ENCODE measurements at places on chromosomes 3 and 15.

DNA sequence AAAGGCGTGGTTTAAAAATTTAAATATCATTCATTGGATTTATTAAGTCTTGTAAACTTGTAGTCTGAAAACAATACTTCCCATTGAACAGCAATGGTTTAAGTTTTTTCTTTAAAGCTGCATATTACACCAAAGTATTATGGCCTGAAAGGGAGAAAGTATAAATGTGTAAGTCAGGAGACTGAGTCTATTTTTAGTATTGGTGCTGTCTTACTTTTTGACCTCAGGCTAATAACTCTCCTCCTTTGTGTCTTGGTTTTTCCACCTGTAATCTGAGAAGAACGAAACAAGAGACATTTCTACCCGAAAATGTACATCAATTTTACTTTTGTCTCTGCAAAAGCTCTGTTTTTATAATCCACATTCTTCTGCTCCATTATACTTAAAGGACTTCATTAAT is 7.6 kb downstream of the C15orf61 start:
- DNase-seq: no peak

- DNase-seq: no peak
These were observed 8.3 kb downstream of the IL5RA start for GRCh38 chr3:3101660-3102458.

- no peak for DNase-seq
These were observed 156.9 kb downstream of the MEX3B start for GRCh38 chr15:81888748-81889484.

DNA sequence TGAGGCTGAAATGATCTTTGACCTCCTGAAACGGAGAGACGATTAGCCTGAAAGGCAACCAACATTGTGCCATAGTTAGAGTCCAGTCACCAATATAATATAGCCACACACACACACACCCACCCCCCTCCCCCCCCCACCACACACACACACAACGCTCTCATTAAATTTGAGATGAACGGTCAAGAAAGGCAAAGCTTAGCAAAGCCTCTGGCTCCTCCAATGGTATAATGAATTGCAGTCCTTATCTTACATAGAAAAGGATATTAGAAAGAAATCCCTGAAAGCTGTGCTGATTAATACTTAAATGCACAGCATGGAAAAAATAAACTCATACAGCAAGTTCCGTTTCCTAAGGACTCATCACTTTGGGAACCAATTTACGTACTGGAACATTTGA is 876 bp upstream of the ZNF385D start:
- DNase-seq: no peak

- no peak for DNase-seq
These were observed at the start of gene SCG3 for GRCh38 chr15:51681303-51681963. TSS of gene SCG3 (plus strand) at chr15:51681503. CDS start at chr15:51681756, 253 bp downstream.

GRCh38 chr15:90101130-90101968 is 919 bp downstream of the IDH2 start:
- DNase-seq: no peak

- DNase-seq: no peak
These were observed 73.0 kb downstream of the FOXP1 start for GRCh38 chr3:71510510-71510909.

DNA sequence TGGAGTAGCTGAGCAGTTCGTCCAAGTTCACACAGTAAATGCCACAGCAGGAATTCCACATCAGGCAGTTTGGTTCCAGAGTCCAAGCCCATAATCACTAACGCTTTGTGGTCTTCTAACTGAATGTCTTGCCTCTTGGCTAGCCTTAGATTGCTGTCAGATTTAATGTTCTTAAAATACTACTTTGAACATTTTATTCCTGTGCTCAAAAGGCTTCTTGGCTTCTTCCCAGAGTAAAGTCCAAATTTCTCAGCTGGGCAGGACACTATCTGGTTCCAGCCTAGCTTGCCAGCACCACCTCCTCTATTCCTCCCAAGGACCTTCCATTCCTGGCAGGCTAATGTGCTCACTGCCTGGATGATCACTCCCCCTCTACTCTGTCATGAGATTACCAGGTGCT is 256.9 kb downstream of the SQOR start:
- DNase-seq: no peak

GRCh38 chr3:128504533-128504915 is 11.5 kb upstream of the GATA2 start:
- DNase-seq: no peak

- DNase-seq: no peak
These were observed 134.0 kb downstream of the TPRA1 start for GRCh38 chr3:127456471-127457093.

GRCh38 chr3:131796558-131797198 is 238.1 kb downstream of the CPNE4 start:
- no peak for DNase-seq

DNA sequence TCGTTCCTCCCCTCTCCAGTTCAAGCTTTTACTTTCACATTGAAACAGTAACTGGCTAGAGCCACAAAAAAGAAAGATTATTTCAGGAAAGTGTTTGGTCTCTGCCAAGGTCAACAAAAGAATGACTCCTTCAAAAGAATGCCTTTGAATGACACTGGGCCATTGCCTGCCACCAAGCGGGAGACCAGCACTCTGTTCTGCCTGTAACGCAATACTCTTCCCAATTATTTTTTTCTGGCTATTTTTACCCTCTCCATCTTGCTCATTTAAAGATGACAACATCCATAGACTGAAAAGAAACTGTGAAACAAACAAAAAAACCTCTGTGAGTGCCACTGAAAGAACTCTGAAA is 37.3 kb downstream of the EHHADH start:
- DNase-seq: no peak

- DNase-seq: no peak
These were observed 50.4 kb downstream of the TFDP2 start for GRCh38 chr3:142098964-142099363.

DNA sequence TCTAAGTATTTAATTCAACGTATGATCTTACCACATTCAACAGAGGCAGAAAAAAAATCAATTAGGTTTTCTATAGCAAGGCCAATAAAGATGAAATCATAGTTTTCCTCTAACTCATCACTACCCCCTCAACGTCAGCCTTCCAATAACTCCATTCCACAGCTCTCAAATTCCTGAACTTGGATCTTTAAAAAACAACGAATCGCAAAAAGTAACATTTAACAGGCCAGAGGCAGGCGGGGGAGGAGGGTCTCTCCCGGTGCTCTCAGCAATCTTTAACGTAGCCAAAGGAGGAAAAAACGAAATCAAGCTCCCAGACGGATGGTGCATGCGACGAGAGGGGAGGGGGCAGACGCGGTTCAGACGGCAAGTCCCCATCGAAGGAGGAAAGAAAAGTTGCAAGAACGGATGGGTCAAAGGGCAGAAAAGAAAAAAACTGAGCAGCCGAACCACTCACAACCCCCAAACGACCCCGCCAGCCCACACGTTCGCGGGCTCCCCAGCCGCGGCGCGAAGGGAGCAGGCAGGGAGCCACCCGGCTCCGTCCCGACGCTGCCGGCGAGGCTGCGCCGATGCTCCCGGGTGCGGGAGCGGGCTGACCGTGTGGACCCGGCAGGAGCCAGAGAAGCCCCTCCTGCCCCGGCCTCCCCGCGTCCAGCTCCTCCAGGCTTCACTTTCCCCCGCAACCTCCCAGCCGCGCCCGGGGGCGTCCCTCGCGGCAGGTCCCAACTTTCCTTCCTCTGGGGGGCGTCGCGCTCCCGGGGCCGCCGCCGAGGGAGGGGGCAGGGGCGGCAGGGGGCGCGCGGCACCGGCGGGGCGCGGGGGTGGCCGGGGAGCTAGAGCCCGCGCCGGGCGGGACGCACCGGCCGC is 703 bp downstream of the PEAK1 start:
- no peak for DNase-seq

DNA sequence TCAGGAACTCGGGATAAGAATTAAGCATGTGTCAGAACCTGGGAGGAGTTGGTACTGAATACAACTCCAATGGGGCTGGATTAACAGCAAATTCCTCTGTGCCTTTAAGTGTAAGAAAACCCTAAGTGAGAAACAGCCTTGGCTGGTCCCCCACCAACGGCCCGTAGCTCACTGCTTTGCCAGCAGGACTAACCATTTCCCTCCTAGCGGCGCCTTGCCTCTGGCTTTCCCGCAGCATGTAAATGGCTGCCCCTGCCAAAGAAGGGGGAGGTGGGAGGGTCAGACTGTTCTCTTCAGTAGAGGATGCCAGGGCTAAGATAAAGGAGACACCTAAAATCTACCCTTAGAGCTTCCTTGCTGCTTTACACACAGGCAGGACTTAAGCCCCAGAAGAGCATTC is 51.0 kb upstream of the SH3GL3 start:
- no peak for DNase-seq

DNA sequence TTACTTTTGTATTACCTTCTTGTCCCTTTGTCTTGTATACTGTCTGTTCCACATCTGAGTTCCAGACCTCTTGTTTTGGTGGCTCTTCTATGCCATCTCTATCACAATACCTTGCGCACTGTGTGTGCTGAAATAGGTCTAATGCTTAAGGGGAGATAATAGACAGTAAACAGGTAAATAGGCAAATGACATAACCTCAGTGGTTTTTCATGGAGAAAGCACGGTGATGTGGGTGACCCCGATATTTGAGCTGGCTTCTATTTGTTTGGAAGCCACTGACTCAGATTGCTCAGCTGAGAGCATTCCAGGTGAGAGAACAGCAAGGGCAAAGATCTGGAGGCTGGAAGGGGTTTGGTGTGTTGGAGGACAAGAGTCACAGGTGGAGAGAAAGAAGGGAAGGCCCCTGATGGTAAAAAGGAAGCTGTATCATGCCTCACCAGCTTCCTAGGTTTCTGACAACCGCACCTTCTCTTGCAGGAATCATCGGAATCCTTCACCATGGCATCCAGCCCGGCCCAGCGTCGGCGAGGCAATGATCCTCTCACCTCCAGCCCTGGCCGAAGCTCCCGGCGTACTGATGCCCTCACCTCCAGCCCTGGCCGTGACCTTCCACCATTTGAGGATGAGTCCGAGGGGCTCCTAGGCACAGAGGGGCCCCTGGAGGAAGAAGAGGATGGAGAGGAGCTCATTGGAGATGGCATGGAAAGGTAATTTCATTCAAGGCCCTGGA is 795 bp downstream of the MCM2 start:
- DNase-seq: no peak

GRCh38 chr15:68414206-68414555 is 17.8 kb downstream of the ITGA11 start:
- DNase-seq: no peak

GRCh38 chr3:129519449-129519848 is 9.0 kb upstream of the RHO start:
- DNase-seq: no peak

- DNase-seq: no peak
These were observed 5.3 kb downstream of the ATP1B3 start for GRCh38 chr3:141881702-141882101.

DNA sequence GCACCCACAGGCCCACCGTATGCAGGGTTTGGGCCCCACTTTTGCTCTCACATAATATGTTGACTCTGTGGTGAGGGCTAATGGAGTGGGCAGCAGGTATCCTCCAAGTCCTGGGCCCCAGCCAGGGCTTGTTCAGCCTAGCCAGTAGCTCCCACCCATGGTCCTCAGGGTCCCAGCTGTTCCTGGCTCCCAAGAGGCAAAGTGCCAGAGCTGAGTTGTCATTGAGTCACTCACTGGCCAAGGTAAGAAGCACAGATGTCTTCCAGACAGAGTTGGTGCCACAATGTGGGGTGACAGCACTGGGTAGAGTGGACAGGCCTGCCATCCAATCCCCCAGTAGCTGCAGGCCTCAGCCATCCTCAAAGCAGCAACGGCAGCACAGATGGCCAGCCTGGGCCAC is 4.3 kb downstream of the SHF start:
- no peak for DNase-seq

DNA sequence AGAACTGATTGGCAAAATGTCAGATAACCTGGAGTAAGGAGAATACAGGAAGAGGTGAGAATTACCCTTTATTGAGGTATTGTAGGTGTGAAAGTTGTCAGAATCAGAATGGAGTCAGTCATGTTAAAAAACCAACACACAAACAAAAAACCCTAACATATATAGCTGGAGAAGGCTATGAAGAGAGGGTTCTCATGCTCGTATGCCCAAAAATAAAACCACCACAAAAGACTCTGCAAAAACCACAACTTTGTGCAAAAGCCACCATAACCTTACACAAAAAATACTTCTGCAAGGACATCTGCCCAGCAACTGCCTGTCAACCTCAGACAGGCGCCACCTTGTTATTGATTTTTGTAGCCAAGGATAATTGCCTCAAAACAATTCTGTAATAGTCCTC is 136.0 kb downstream of the CD47 start:
- DNase-seq: no peak

DNA sequence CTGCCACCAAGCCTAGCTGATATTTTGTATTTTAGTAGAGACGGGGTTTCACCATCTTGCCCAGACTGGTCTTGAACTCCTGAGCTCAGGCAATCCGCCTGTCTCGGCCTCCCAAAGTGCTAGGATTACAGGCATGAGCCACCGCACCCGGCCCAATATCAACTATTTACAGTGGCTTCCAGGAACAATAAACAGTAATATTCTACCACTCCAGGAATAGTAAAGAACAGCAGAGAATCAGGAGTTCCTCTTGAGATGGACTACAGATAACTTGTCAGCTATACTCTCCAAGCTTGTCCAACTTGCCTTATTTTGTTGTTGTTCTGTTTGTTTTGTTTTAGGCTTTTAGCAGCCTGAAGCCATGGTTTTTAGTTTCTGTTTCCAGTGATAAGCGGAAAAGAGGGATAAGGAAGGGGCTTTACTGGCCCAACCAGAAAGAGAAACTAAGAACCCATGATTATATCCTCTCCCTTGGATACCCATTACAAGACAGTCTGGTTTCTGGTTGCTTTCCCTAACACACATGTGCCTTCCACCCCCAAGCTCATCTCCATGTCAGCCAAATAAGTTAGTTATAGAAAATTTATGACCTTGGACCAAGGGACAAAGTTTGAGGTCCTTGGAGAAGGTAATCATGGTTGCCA is 36.7 kb downstream of the ARHGEF3 start:
- no peak for DNase-seq

- no peak for DNase-seq
These were observed 210.1 kb downstream of the CHST2 start for GRCh38 chr3:143329567-143330211.

DNA sequence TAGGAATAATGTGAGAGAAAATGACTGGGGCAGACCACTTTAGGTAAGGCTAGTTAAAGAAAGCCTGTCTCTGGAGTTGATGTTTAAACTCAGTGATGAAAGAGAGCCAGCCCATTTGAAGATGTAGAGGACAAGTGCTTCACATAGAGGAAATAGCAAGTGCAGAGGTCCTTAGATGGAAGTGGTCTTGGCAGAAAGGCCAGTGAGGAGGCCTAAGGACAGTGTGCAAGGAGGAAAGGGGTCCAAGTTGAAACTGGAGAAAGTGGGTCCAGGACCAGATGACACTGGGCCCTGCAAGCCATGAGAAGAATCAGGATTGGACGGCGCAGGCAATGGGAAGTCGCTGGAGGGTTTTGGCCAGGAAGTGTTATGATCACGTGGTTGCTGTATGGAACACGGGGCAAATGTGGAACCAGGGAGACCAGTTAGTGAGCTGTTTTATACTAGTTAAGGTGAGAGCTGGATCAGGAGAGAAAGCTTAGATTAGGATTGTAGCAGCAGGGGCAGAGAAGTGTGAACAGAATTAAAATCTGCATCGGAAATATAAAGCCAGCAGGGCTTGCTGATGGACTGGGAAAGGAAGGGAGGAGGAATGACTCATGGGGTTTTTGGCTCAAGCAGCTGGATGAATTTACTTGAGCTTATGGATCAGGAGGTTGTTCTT is 48.0 kb upstream of the SCAANT1 start:
- no peak for DNase-seq

Data from stimulated activated CD4-positive, alpha-beta T cell treated with anti-CD3 and anti-CD28 coated beads, Interleukin-1b, Interleukin-23, amount 100 ng/mL, for 1 hour (primary cell).